ENCODE measurements at places on chromosomes 16 and 17.

DNA sequence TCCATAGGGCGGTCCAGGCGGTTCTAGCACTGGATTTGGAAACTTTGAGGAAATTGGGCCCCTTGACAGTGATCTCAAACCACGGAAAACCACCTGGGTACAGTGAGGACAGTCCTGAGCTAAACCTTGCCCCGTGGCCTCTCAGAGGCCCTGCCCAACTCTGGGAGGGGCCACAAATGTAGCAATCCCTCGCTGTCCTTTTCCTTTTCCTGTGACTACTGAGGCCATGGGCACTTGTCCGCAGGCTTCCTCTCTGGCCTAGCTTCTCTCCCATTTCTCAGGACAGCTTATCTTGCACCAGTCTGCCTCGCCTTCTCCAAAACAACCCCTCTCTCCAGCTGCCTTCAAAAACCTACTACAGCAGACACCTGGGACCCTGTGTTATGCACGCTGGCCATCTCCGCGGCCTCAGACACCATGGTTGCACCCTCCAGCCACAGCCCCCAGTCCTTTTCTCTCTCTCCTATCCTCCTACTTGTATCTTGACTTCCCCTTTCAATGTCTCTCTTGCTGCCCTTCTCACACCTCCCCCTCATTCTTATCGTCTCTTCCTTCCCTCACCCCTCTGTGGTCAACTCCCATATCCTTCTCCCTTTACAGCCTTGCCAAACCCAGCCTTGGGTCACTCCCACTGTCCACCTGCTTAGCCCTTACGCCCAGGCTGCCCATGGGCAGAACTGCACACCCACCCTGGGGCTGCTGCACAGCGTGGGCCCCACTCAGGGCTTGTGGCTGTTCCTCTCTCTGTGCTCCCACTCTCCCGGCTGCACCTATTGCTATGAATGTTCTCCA, 7.6 kb downstream of the SCPEP1 start:
- no peak overlapping the region for H3K4me3 ChIP-seq
- H3K27ac ChIP-seq = no peak overlapping the region
- H3K4me1 ChIP-seq = no peaks in the 10 kb centered on the region

DNA sequence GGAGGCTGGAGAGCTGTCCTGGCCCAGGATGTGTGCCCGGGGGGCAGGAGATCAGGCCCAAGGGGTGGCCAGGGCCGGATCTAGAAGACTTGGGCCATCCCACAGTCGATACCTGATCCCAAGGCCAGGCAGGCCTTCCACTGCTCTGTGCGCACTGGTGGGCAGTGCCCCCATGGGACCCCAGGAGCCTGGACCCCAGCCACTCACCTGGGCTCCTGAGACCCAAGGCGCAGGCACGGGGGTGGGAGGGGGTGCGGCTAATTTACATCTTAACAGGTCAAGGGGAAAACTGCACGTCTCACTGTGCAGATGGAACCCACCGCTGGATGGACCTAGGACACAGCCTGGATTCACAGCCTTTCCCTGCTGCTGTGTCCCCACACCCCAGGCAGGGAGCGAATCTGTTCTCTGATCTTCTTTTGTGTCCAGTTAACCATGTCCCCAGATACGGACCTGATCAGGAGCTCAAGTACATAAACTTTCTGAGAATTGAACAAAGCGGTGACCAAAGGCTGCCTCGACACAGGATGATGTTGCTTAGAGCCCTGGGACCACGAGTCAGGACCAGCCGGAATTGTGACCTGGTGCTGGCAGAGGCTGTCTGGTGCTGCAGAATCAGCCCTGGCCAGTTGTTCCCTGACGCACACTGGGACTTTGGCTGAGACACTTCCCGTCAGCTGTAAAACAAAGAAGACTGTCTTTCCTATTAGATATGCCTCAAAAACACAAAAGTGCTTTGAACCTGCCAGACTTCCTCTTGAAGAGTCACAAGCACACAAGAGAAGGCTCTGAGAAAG, 60.6 kb downstream of the TNFRSF13B start:
- H3K27ac ChIP-seq = no peak overlapping the region
- H3K4me3 ChIP-seq = no peak overlapping the region
- no peaks in the 10 kb centered on the region for H3K36me3 ChIP-seq
- no peaks in the 10 kb centered on the region for H3K4me1 ChIP-seq

GRCh38 chr16:27737513-27737912, 187.6 kb downstream of the KATNIP start:
- no peaks in the 10 kb centered on the region for H3K36me3 ChIP-seq
- no peak for DNase-seq
- H3K27ac ChIP-seq = no peak overlapping the region
- H3K27me3 ChIP-seq = no peaks in the 10 kb centered on the region

- H3K27ac ChIP-seq = no peak overlapping the region
- no peaks in the 10 kb centered on the region for H3K27me3 ChIP-seq
- DNase-seq = no peak
- H3K36me3 ChIP-seq = no peaks in the 10 kb centered on the region
- no peaks in the 10 kb centered on the region for H3K4me1 ChIP-seq
- no peak overlapping the region for H3K4me3 ChIP-seq
These were observed 184.1 kb downstream of the PMP22 start for GRCh38 chr17:15081008-15081407.

DNA sequence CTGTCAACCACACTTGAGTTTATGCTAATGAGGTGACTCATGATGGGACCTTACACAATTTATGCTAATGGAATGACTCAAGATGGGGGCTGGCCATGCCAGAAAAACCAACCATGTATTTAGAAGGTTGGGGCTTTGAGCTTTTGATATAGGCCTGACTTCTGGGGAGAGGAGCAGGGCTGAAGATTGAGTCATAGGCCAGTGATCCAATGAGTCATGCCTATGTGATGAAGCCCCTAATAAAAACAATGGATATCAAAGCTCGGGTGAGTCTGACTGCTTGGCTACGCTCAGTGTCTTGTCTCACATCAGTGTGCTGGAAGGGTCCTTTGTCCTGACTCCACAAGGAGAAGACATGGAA, 7.3 kb downstream of the MFSD6L start:
- H3K4me1 ChIP-seq = no peaks in the 10 kb centered on the region
- no peak overlapping the region for H3K27ac ChIP-seq
- DNase-seq = no peak
- no peak overlapping the region for H3K4me3 ChIP-seq
- no peaks in the 10 kb centered on the region for H3K27me3 ChIP-seq

- no peak overlapping the region for H3K4me3 ChIP-seq
- no peaks in the 10 kb centered on the region for H3K27me3 ChIP-seq
- no peak for DNase-seq
- no peaks in the 10 kb centered on the region for H3K4me1 ChIP-seq
- H3K27ac ChIP-seq = no peak overlapping the region
These were observed 253.7 kb upstream of the HSBP1 start for GRCh38 chr16:83554096-83554495.

DNA sequence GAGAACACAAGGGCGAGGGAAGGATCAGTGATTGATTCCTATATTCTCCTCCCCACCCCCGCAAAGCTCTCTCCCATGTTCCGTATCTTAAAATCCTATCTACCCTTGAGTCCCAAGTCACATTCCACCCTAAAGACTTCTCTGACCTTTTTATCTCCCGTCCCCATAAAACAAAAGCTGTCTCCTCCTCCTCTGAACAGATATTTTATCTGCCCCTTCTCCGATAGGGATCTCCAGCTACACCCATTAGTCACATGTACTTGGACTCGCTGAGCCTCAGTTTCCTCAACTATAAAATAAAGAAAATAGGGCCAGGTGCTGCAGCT, 12.8 kb downstream of the GGA2 start:
- H3K4me1 ChIP-seq = peaks cover 36% of the 10 kb centered on the region
- peaks cover 22% of the 10 kb centered on the region for H3K36me3 ChIP-seq
- no peaks in the 10 kb centered on the region for H3K27me3 ChIP-seq
- no peak for DNase-seq
- no peak overlapping the region for H3K27ac ChIP-seq

DNA sequence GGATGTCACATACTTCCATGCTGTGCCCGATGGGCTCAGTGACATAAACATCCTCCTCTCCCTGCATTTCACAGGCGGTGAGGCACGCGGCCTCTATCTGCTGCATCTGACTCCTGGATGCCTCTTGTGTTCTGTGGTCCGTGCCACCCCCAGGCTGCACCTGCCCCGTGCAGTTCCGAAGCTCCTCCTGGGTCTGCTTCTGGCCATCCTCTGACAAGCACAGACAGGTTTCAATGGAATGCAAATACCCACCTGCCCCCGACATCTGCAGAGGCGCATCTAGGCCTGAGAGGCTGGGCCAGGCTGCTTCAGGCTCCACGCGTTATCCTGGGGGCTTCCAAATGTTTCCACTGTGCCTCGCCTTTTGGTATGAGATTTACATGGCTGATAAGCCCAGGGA, 46.3 kb upstream of the DNAH17 start:
- H3K36me3 ChIP-seq = no peaks in the 10 kb centered on the region
- no peak overlapping the region for H3K27ac ChIP-seq
- H3K4me3 ChIP-seq = no peak overlapping the region
- H3K27me3 ChIP-seq = no peaks in the 10 kb centered on the region
- DNase-seq = no peak

DNA sequence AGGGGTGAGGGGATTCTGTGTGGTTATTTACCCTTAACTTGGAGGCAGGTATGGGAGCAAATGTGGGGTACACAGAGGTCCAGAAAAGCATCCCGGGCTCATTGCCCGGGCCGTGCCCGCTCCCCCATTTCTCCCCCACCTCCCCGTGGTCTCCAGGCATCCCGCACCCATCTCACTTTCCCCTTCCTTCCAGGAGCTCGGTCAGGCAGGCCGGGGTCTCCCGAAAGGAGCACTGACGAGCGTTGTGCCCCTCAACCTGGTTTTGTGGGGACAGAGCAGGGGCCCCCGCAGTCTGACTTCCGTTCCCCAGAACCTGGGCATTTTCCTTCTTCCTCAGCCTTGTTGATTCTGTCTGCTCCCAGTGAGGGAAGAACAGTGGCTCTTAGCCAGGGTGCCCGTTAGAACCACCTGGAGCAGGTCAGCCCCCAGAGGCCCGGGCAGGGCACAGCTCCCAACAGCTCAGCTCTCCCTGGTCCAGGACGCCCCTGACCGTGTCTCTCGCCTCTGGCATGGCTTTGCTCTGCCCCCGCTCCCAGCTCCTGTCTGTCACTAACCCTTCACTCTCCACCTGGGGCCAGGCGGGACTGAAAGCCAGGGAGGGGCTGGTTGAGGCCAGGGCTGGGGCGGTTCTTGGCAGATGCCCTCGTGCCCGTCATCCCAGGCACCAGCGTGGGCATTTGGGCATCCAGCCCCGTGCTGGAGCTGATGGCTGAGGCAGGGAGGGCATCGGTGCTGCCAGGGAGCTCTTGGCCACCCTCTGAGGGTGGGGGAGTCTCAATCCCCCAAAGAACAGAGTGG, 12.5 kb upstream of the NUDT16L1 start:
- no peaks in the 10 kb centered on the region for H3K36me3 ChIP-seq
- H3K27me3 ChIP-seq = no peaks in the 10 kb centered on the region
- no peak overlapping the region for H3K27ac ChIP-seq

DNA sequence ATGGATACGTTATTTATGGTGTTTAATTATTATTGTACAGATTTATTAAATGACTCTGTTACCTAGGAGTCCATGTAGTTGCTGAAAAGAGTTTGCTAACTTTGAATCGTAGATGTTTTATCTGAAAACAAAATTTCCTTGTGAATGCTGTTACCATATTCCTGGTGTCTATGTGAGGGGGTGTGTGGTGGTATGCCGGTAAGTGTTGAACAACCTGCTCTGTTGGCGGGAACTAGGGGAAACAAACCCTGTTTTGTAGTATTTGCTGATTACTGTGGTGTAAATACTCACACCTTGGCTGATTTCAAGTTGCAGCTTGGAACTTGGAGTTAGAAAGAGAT, 386.4 kb downstream of the WWOX start:
- H3K4me3 ChIP-seq = no peak overlapping the region
- DNase-seq = no peak
- H3K27me3 ChIP-seq = no peaks in the 10 kb centered on the region
- no peaks in the 10 kb centered on the region for H3K36me3 ChIP-seq
- no peaks in the 10 kb centered on the region for H3K4me1 ChIP-seq
- no peak overlapping the region for H3K27ac ChIP-seq

GRCh38 chr17:66733759-66734158, 101.2 kb upstream of the CACNG5 start:
- no peaks in the 10 kb centered on the region for H3K27me3 ChIP-seq
- H3K4me1 ChIP-seq = no peaks in the 10 kb centered on the region
- no peak for DNase-seq
- H3K36me3 ChIP-seq = no peaks in the 10 kb centered on the region
- no peak overlapping the region for H3K4me3 ChIP-seq
- H3K27ac ChIP-seq = no peak overlapping the region

- no peak overlapping the region for H3K4me3 ChIP-seq
- no peak overlapping the region for H3K27ac ChIP-seq
- no peaks in the 10 kb centered on the region for H3K27me3 ChIP-seq
- H3K4me1 ChIP-seq = no peaks in the 10 kb centered on the region
- H3K36me3 ChIP-seq = no peaks in the 10 kb centered on the region
These were observed 11.9 kb upstream of the KDM8 start for GRCh38 chr16:27191352-27191924.

- H3K36me3 ChIP-seq = peaks cover 25% of the 10 kb centered on the region
- H3K4me1 ChIP-seq = peaks cover 8% of the 10 kb centered on the region
- no peak overlapping the region for H3K27ac ChIP-seq
- H3K4me3 ChIP-seq = no peak overlapping the region
These were observed 44.4 kb upstream of the ATP2A3 start for GRCh38 chr17:4008441-4009185.

- H3K4me1 ChIP-seq = peaks cover 17% of the 10 kb centered on the region
- DNase-seq = no peak
- no peak overlapping the region for H3K4me3 ChIP-seq
- H3K27me3 ChIP-seq = no peaks in the 10 kb centered on the region
- no peak overlapping the region for H3K27ac ChIP-seq
These were observed 3.3 kb upstream of the FBXL20 start for GRCh38 chr17:39404542-39405378.

DNA sequence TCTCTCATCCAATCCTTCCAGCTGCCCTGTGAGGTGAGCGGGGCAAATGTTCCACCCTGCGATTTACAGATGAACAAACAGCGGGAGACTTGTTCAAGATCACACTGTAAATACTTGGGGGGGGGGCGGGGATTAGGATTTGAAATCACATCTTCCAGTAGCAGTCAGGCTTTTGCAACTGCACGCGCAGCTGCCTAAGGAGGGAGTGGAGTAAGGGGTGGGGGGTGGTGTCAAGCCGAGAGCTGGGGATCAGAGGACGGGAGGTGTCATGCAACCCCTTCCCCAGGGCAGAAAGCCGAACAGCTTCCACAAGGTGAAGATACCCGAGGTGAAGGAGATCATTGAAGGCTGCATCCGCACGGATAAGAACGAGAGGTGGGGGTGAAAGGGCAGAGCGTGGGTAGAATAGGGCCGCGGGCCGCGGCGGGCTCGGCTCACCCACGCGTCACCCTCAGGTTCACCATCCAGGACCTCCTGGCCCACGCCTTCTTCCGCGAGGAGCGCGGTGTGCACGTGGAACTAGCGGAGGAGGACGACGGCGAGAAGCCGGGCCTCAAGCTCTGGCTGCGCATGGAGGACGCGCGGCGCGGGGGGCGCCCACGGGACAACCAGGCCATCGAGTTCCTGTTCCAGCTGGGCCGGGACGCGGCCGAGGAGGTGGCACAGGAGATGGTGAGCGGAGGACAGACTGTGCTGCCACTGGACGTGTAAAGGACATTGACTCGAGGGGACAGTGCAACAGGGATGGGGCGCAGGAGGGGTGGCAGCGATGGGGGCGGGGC, 4.6 kb downstream of the WNK4 start:
- H3K36me3 ChIP-seq = no peaks in the 10 kb centered on the region
- peaks cover 83% of the 10 kb centered on the region for H3K27me3 ChIP-seq
- H3K4me3 ChIP-seq = no peak overlapping the region
